ENCODE measurements at places on chromosomes 16 and 17.

GRCh38 chr16:67022531-67023214, 6.3 kb upstream of the CBFB start:
- no peak for DNase-seq

GRCh38 chr16:84751947-84752346, 52.1 kb downstream of the USP10 start:
- no peak for DNase-seq

GRCh38 chr17:62084585-62084984, 19.5 kb upstream of the MED13 start:
- DNase-seq: no peak

GRCh38 chr16:25798065-25798464, 106.3 kb downstream of the HS3ST4 start:
- DNase-seq: no peak

- no peak for DNase-seq
These were observed 383 bp downstream of the ZNF598 start for GRCh38 chr16:2009164-2009711.

- DNase-seq: no peak
These were observed 23.9 kb downstream of the NLRC5 start for GRCh38 chr16:57013229-57013628.

GRCh38 chr17:79141578-79142355, 67.1 kb downstream of the ENGASE start:
- DNase-seq: no peak

DNA sequence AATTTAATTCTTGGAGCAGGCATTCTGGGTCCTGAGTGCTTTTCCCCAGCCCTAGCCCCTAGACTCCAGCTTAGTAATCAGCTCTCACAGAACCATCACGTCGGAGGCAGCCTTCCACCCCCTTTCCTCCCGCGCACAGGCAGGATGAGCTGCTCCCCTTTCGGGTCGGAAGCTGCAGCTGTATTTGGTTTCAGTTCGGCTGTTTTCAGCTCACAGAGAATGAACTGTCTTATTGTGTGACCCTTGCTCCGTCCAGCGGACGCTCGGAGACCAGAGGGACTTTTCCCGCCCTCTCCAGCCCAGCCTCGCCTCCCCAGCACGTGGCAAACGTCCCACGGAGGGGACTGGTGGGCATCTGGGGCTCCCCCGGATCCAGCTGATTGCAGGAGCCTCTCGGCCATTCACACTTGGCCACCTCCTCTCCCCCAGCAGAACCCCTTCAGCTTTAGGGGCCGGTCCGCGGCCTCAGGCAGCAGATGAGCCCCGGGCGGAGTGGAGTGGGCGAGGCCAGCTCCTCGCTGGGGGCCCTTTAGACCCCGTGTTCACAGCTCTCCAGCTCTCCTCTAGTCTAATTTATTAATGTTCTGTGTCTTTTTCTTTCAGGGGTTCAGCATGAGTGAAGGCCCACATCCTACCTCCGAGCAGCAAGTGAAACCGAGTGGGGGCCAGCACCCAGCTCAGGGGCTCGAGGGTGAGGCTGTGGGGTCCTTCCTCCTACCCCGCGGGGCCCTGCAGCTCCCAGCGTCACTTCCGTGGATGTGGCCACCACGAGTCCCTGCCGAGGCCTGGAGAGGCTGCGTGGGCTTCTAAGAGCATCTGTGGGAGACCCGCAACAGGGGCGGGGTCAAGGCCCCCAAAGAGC, 863 bp upstream of the UTS2R start:
- no peak for DNase-seq

DNA sequence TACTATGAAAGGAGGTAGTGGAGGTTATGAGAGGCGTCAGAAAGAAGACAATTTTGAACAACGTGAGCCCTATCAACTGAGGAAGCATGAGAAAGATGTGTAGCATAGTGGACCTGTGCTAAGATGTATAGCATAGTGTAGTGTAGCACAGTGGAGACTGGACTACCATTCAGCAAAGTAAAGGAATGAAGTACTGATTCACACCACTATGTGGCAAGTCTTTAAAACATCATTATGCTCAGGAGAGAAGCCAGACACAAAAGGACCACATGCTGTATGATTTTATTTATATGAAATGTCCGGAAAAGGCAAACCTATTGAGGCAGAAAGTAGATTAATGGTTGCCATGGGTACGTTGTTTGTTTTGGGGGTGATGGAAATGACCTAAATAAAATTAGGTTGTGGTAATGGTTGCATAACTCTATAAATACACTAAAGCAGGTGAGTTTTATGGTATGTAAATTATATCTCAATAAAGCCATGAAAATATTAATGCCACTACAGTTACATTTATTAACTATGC, 20.4 kb upstream of the XYLT1 start:
- DNase-seq: no peak

- DNase-seq: no peak
These were observed 1.8 kb upstream of the PRSS53 start for GRCh38 chr16:31090540-31090939.

DNA sequence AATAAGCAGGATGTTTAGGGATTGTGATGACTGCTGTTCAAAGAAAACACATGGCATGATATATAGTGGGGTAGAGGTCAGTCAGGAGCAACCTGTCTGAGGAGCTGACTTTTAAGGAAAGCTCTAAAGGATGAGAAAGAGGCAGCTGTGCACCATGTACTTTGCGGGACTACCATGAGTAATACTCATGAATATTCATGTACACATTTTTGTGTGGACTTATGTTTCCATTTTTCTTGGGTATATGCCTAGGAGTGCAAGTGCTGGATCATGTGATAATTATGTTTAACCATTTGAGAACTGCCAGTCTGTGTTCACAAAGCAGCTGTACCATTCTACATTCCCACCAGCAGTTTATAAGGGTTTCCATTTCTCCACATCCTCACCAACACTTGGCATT, 35.8 kb downstream of the BEAN1 start:
- no peak for DNase-seq

DNA sequence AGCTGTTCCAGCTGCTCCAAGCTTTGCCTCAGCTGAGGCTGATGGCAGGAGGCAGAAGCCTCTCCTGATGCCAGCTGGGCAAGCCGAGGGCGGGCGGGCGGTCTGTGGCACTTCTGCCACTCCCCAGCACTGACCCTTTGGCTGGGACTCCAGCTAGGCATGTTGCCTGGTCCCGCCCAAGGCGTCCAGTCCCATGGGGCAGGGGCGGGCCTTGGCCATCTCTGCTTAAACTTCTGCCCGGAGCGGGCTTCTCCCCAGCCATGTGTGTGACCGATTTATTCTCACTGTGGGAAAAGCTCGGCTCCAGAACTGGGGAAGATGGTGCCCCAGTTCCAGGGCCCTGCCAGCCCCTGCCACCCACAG, 349.1 kb downstream of the SEC14L1 start:
- DNase-seq: no peak

GRCh38 chr16:1926271-1926670, 8.1 kb upstream of the HS3ST6 start:
- no peak for DNase-seq
